Endothelial cell of umbilical vein (primary cell): ENCODE measurements at places on chromosomes 3 and 15.

DNA sequence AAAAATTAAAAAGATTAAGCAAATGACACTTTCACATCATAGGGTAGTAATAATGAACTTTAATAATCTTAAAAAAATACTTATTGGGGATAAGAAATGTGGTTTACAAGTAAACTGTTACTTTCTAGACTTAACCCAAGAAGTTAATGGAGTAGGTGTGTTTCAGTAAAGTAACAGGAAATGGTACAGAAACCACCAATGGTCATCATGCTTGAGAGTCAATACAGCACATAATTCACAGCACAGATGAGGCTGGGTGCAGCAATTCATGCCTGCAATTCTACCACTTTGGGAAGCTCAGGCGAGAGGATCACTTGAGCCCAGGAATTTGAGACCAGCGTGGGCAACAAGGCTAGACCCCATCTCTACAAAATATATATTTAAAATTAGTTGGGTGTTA lies 11.5 kb upstream of the USP50 start:
- no peak for DNase-seq

GRCh38 chr3:144361002-144361401 lies 389.4 kb downstream of the DIPK2A start:
- DNase-seq: no peak

DNA sequence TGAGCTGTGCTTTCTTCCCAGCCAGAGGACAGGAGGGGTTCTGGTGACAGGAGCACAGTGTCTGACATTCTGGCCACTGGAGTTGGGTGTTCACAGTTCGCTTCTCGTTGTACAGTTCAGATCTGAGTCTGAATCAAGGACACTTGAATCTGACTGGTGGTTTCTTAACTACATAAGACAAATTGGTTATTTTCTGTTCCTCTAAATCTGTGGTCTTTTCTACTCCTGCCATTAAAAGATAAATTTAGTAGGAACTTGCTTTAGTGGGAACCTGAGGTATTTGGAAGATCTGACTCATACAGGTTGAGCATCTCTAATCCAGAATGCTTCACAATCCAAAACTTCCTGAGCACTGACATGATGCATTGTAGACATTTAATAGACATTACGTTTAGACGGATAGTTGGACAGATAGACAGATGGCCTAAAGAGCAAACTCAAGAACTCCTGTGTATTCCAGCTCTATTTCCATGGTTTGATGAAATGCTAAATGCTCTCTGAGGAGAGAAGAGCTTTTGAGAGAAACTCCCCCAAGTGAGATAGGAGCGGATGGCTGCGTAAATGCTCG lies 71.0 kb downstream of the CCK start:
- DNase-seq: no peak

- no peak for DNase-seq
Observed at GRCh38 chr15:25242957-25243799, 195.6 kb downstream of the UBE3A start.

DNA sequence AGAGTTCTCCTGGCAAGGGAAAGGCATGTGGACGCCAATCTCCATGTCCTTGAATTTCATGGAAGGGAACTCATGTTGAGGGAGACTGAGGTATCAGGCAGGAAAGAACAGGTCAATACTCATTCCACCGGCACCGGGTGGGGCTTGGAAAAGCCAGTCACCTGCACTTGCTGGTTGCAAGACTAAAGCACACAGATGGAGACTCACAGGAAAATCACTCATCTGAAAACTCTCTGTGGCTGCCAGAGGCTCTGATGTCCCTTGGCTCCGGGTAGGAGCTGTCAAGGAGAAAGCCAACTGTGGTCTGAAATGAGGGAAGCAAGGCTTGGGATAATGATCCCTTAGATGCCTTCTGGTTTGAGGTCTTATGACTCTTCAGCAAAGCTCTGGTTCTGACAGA lies 8.7 kb upstream of the CGNL1 start:
- DNase-seq: no peak

DNA sequence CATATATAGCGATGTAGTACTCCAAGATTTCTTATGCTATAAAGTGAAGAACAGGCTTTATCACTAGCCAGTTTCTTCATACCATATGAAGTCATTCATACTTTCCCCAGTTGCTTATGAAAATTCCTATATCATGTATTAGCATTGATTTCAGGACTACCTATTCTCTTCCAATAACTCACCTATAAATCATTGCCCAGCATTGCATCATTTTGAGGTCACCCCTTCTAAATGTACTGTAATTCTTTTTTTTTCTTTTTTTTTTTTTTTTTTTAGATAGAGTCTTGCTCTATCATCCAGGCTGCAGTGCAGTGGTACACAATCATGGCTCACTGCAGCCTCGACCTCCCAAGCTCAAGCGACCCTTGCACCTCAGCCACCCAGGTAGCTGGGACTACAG lies 27.1 kb downstream of the RTP3 start:
- DNase-seq: no peak

- DNase-seq: no peak
Observed at GRCh38 chr15:87032295-87032694, 952.6 kb downstream of the AGBL1 start.

DNA sequence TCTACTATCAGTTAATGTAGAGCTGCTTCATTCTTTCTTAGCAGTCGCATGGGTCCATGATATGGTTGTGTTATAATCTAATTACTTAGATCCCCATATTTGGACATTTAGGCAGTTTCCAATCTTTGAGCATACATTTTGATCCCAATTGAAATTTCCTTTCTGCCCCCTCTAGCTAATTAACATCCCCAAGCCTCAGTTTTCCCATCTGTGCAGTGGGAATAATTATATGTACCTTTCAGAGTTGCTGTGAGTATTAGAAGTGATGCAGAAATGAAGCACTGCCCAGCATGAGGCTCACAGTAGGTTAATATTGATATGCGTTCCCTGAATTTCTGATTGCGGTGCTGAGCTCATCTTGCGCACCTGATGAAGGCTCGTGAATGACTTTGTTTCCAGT lies 21.8 kb downstream of the SPSB4 start:
- DNase-seq: no peak

GRCh38 chr3:100650651-100651619 lies 41.5 kb downstream of the ADGRG7 start:
- DNase-seq: peak; percentile 79

GRCh38 chr3:129555153-129555550 lies 12.2 kb downstream of the H1-8 start:
- no peak for DNase-seq

DNA sequence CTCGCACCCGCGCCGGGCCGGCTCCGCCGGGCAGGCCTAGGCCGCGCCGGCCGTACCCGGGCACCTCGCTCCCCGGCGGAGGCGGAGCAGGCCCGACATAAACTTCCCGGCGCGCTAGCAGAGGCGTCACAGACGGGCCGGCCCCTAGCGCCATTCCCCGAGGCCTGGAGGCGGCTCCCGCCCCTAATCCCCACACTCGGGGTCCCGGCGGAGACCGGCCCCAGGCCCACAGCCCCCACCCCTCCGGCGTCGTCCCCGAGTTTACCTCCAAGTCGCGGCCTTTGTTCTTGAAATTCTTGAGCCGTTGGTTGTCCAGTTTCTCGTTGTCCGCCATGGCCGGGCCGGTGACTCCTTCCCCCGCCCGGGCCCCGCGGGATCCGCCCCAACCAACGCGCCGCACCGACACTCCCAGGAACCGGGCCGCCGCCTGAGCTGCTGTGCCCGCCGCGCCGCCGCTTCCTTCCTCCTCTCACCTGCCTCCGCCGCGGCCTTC lies 376 bp downstream of the KPNA4 start:
- DNase-seq: no peak

DNA sequence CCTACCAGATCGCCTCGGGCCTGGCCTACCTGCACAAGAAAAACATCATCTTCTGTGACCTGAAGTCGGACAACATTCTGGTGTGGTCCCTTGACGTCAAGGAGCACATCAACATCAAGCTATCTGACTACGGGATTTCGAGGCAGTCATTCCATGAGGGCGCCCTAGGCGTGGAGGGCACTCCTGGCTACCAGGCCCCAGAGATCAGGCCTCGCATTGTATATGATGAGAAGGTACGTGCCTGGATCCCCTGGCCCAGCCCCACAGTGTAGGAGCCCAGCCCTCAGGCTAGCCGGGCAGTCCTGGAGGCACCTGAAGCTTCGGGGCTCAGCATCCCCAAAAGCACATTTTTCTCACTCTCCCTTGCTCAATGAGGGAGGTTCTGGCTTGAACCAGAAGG lies 135.8 kb downstream of the LRRK1 start:
- DNase-seq: no peak

DNA sequence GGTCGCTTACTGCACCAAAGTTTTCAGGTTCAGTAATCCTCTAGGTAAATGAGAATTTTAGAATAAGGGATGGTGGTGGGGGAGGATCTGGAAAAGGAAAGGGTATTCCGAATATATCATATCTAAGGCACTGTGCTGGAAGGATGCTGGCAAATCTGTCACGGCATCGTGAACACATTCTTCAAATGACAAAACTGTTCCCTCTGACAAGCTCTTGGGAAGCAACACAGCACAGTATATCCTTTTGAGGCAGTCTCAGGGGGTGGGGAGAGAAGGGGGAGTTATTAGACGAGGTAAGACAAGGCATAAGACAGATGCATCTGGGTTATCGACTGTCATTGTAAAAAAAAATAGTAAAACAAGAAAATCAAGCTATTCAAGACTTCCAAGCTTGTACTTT lies 289.6 kb upstream of the LRRN1 start:
- DNase-seq: no peak

GRCh38 chr15:50251638-50252182 lies 13.8 kb downstream of the HDC start:
- no peak for DNase-seq

- DNase-seq: peak; percentile 45
Observed at GRCh38 chr3:107431246-107432012, 54.2 kb downstream of the CCDC54 start.

DNA sequence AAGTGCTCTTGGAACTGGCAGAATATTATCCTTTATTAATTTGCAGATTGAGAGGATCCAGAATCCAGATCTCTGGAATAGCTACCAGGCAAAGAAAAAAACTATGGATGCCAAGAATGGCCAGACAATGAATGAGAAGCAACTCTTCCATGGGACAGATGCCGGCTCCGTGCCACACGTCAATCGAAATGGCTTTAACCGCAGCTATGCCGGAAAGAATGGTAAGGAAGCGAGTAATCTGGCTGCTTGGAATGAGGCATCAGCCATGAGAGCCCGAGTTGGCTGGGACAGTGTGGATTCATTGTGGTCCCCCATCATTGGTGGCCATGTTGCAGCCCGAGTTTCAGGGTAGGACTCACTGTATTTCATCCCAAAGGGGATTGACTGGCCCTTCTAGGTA lies 47.1 kb downstream of the PARP14 start:
- DNase-seq: no peak

- DNase-seq: peak; percentile 93
Observed at GRCh38 chr3:37183375-37183831, 9.0 kb upstream of the LRRFIP2 start.

- DNase-seq: no peak
Observed at GRCh38 chr15:96750361-96750760, 419.9 kb downstream of the NR2F2 start.

GRCh38 chr15:21261396-21261964 lies 178.8 kb downstream of the POTEB3 start:
- DNase-seq: no peak

- DNase-seq: peak; percentile 53
Observed at GRCh38 chr3:72317491-72317890, 530.8 kb downstream of the SHQ1 start.

- no peak for DNase-seq
Observed at GRCh38 chr3:40019376-40019775, 210.0 kb downstream of the MYRIP start.

GRCh38 chr3:195573611-195574496 lies 9.9 kb downstream of the APOD start:
- no peak for DNase-seq

DNA sequence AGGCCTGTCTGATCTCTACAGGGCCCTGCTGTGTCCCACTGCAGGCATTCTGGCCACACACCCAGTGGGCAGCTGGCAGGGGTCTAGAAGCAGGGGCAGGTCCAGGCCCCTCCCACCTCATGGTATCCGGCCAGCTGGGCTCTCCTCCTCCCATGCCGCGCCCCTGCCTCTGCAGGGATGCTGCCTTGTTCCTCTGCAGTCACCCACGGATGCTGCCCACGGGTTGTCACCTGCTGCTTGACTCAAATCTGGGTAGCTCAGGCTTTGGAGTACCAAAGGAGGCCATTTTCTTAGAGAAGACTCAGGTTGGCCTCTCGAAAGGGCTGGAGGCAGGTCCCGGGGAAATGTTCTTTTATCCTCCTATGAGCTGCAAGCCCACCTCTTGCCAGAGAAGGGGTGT lies 25.0 kb downstream of the EFCAB12 start:
- no peak for DNase-seq

DNA sequence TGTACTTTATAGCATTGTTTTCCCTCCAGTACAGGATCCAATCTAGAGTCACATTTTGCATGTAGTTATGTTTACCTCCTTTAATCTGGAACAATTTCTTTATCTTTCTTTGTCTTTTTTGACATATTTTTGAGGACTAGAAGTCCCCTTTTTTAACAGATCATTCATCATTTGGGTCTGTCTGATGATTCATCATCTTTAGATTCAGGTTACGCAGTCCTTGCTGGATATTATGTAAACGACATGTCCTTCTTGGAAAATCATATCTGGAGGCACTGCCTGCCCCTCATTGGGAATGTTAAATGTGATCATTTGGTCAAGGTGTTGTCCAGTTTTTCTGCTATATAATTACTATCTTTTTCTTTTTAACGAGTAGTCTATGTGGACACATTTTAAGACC lies 18.3 kb downstream of the TGM4 start:
- no peak for DNase-seq

GRCh38 chr15:88717382-88718031 lies 78.7 kb downstream of the ISG20 start:
- no peak for DNase-seq
